GM12878 (cell line): ENCODE measurements at places on chromosomes 7 and 10.
A peak's percentile ranks its signal among the peaks of the same experiment; 100 is the strongest.

GRCh38 chr7:159114981-159115380, 29.7 kb downstream of the VIPR2 start:
- no peak overlapping the region for H3K4me3 ChIP-seq
- peaks cover 3% of the 10 kb centered on the region; the same call in 1 of the 2 replicates for H3K27me3 ChIP-seq
- DNase-seq = no peak

DNA sequence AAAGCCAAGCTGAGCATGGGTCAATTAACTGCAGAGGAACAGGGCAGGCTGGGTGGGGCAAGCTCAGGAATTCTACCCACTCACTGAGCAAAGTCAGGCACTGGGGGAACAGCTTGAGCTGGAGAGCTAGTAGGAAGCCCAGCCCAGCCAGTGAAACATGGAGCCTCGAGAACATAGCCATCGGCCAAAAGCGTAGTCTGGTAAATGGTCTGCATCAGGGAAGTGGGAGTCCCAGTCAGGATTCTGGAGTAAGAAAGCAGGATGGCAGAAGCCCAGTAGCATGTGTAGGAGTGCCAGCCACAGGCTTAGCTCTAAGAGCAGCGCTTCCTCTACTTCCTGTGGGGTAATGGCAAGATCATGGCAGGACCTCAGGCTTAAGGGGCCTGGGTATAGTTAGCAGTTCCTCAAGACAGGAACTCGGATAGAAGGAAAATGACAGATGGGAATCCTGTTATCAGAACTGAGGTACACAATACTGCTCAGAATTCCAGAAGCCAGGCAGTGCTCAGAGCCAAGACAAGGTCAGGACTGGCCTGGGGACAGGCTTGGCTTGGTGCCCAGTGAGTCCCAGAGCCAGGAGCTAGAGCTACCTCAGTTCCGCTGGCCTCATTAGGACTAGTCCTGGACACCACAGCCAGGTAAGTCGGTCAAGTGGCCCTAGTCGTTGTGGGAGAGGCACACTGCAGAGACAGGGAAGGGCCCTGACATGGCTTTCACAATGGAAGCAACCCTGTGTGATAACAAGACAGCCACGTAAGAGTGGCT, 65.4 kb upstream of the MXI1 start:
- no peak overlapping the region for H3K27ac ChIP-seq
- H3K4me1 ChIP-seq = peaks cover 5% of the 10 kb centered on the region
- H3K27me3 ChIP-seq = no peaks in the 10 kb centered on the region
- no peak for DNase-seq

- no peak overlapping the region for H3K4me3 ChIP-seq
- DNase-seq = peak; percentile 20
- no peak overlapping the region for H3K27ac ChIP-seq
- H3K27me3 ChIP-seq = no peaks in the 10 kb centered on the region
Measured at GRCh38 chr10:34121781-34122622, 693.1 kb downstream of the PARD3 start.

GRCh38 chr7:25775999-25776743, 375.8 kb upstream of the NFE2L3 start:
- no peaks in the 10 kb centered on the region for H3K36me3 ChIP-seq
- no peak for DNase-seq

DNA sequence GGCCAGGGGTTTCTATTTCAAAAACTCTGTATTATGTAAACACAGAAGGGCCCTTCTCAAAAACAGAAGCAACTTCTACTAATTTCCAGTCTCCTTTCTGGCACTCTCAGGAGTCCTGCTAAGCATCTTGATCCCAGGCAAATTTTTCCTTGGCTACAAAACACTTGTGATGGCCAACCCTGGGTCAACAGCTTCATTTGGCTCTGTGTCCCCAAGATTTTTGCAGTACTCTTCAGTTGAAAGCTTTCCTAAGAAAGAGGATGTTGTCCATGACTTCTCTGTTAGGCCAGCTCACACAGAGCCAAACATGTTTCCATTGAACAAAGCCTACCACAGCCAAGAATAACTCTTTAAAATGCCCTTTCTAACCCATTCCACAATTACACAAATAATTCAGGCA, 99.0 kb upstream of the EGR2 start:
- peaks cover 29% of the 10 kb centered on the region for H3K4me1 ChIP-seq
- no peak for DNase-seq
- H3K27me3 ChIP-seq = no peaks in the 10 kb centered on the region
- H3K27ac ChIP-seq = no peak overlapping the region
- no peak overlapping the region for H3K4me3 ChIP-seq

DNA sequence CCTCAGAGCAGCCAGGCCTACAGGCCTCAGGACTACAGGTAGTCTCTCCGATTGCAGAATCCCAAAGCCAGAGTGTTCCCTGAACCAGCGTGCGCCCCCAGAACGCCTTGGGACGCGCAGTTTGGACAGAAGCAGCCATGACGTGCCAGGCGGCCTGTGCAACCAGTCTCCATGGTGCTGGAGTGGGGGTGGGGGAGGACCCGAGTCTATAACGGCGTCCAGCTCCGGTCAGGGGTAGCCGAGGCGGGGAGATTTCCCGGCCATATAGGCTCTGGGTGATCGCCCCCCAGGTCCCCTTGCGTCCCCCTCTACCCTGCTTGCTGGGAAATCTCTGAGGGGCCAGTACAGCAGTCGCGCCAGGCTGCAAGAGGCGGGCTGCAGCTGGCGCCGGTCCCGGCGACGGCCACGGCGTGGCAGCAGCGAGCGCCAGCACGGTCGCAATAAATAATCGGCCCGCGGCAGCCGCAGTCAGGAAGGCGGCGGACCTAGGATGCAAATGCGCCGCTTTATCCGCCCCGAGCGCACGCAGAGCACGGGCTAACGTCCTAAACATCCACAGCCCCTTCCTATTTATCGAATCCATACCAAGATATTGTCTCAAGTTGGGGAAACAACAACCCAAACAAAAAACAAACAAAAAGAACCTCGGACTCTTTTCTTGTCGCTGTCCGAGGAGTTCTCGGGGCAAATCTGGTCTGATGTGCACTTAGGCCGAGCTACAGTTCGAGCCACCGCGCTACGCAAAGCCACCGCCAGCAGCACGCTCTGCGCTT, 1.6 kb downstream of the HOXA3 start:
- H3K4me3 ChIP-seq = peak overlapping the region; percentile 67
- H3K4me1 ChIP-seq = no peaks in the 10 kb centered on the region; the same call in 1 of the 2 replicates
- DNase-seq = no peak
- peaks cover 20% of the 10 kb centered on the region for H3K27me3 ChIP-seq

DNA sequence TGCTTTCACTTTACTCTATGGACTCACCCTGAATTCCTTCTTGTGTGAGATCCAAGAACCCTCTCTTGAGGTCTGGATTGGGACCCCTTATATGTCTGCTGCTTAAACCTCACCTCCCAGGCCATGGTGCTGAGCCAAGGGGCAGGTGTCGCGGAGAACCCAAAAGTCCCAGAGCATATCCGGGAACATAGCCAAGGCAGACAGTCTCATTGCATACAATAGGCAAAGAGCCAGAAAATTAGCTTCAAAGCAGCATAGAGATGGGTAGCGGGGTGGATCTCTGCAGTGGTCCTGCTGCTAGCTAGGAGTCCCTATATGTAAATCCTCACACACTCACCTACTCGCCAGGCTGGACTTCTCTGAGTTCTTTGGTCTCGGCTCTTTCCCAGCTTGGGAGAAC, 5.5 kb downstream of the CCL24 start:
- H3K4me1 ChIP-seq = no peaks in the 10 kb centered on the region
- no peak overlapping the region for H3K4me3 ChIP-seq
- no peaks in the 10 kb centered on the region for H3K27me3 ChIP-seq
- H3K36me3 ChIP-seq = no peaks in the 10 kb centered on the region

GRCh38 chr7:131011976-131012375, 278.0 kb upstream of the KLF14 start:
- DNase-seq = no peak
- H3K36me3 ChIP-seq = no peaks in the 10 kb centered on the region; the same call in 1 of the 2 replicates
- H3K4me1 ChIP-seq = peaks cover 54% of the 10 kb centered on the region
- no peaks in the 10 kb centered on the region for H3K27me3 ChIP-seq
- peak overlapping the region; percentile 36 for H3K27ac ChIP-seq
